ENCODE measurements at places on chromosomes 2 and 18.
A peak's percentile ranks its signal among the peaks of the same experiment; 100 is the strongest.

DNA sequence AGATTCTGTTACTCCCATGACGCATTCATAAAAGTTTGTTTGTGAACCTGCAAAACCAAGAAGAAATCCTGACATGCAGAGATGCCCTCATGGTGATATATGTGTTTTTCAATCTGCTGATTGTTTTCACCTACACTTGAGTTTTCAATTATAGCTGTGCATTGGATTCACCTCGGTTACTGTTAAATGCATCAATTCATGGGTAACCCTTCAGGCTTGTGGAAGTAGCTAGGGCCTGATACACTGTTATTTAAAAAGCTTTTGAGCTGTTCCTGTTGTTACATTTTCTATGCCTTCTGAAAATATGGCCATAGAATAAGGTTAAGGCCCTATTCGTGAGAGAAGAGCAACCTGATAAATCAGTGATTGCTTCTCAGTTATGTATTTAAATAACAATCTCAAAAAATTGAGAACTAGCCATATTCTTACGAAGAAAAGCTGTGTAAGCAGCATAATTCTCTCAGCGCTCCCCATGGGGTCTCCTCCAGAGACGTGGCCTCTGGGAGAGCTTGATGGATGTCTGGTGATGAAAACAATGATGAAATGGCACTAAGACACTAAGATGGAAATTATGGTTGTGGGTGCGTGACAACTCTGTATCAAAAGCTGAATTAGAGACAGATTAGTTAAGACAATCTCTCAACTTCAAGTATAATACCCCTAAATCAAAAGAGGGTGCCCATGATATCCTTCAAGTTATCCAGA, 60.5 kb downstream of the RIT2 start:
- DNase-seq, result no peak

GRCh38 chr2:177059293-177059692, 153.3 kb upstream of the HNRNPA3 start:
- no peak for DNase-seq

GRCh38 chr18:34718610-34719009, 8.5 kb downstream of the DTNA start:
- DNase-seq, result no peak

DNA sequence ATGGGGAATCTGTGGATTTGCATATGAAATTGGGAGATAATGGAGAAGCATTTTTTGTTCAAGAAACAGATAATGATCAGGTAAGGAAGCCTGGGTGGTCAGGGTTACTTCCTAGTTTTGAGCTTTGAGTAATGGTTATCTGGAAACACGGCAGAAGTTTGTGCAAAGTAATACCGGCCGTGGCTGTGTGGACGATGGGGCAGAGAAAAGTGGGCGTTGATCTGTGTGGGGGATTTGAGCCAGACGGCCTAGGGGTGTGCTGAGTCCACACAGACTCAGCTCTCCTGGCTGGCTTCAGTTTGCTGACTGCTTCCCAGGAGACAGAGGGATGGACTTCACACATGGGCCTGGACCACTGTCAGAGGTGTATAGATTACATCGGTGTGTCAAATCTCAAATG, 21.3 kb downstream of the LPIN1 start:
- no peak for DNase-seq

DNA sequence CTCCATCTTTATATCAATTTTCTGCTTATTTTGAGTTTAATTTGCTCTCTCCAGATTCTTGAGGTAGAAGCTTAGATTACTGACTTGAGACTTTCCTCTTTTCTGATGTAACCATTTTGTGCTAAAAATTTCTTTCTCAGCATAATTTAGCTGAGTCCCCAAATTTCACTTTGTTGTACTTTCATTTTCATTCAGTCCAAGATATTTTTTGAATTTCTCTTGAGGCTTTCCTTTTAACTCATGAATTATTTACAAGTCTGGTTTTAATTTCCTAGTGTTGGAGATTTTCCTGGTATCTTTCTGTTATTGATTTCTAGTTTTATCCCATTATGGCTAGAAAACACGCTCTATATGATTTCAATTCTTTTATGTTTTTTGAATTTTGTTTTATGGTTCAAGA, 144.7 kb upstream of the PGAP1 start:
- no peak for DNase-seq

DNA sequence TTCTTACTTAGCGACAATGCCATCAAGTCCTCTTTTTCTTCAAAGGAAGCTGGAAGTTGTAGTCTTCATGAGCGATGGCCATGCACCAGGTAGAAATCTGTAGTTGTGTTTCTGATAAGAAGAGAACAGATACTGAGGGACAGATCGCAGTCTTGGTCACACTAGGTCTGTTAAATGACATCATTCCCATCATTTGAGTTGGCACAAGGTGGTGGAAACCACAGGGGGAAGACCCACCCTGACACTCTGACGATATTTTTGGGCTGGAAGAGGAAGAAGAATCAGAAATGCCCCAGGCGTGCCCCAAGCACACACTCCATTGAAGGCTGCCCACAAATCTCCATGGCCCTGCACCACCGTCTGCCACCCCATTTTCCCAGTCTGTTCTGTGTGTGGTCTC, 89.0 kb upstream of the BOD1L2 start:
- peak; percentile 58 for DNase-seq

- DNase-seq, result no peak
Measured at GRCh38 chr18:22932885-22933205, 283 bp upstream of the RBBP8 start.

Measured in GM13977 (cell line).